ENCODE measurements at places on chromosomes 5 and 9.

DNA sequence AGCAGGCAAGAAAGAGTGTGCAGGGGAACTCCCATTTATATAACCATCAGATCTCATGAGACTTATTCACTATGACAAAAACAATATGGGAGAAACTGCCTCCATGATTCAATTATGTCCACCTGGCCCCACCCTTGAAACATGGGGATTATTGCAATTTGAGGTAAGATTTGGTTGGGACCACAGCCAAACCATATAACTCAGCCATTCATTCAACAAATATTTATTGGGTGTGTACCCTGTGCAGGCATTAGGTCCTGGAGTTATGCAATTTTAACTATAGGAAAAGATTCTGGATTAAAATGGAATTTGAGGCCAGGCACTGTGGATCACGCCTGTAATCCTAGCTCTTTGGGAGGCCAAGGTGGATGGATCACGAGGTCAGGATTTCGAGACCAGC lies 124.2 kb upstream of the GAS1 start:
- peak; percentile 8 for DNase-seq

DNA sequence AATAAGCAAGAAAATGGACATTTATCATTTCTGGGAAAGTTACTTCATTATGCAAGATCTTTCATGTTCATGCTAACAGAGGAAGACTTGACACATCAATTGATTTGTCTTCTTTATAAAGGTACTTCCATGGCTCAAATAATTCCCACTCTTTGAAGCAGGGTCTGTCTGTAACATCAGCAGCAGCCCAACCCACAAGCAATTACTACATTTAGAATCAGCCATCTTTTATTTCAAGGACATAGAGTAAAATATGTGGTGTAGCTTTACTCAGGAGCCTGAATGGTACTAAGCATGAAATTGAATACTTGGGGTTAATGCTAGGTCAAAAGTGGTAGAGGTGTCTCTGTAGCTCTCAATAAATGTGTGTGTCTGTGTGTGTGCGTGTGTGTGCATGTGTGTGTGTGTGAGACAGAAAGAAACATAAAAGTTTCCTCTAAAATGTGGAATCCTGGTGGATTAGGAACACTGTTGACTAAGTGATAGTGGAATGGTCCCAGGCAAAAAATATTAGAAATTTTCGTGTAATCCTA lies 581.1 kb downstream of the CAAP1 start:
- no peak for DNase-seq

DNA sequence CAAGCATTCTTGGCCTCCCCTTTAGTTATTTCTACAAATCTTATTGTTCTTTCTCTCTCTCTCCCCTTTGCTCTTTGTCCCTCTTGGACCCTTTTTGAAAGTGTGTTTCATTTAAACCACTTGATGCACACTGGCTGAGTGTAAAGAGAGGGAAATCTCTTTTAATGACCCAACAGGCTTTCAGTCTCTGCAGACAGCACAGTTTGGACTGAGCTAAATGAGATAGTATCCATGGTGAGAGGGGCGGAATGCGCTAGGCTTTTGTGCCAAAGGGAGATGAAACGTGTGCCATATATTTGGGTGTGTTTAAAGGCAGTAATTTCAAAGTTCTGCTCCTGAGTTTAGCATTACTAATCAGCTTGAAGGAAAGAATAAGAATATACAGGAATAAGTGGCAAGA lies 184.9 kb downstream of the PCSK1 start:
- DNase-seq = no peak

- DNase-seq = peak; percentile 85
Observed at GRCh38 chr5:65823204-65823603, 101.2 kb downstream of the NLN start.

DNA sequence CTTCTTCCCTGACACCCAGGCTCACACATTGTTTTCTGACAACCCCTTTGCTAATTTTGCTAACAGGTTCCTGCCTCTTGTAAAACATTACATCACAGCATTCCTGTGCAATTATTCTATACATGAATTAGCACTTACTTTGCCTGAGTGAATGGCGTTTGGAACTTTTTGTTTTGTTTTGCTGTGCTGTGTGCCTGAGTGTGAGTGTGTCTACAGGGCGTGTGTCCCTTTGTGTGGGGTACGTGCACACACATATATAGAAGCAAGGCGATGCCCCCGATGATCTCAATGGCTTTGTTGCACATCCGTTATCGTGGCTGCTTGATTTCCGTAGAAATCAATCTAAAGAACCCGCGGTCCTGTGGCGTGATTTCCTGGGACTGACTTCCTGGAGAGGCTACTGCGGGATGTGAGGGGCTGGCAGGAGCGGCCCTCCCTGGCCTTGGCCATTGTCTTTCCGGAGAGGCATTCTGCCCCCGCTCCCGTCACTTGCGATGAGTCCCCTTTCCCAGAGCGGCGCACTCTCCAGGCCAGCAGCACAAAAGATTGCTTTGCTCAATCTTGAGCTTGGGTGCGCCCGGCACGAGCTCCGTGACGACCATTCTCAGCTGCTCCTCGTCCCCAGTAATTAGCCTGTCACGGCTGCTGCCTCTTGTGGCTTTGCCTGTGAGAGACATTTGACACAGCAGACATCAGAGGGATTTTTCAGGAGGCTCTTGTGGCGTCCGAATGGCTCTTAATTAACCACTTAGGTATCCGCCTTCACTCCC lies 398.1 kb upstream of the IRX1 start:
- DNase-seq = peak; percentile 29

- no peak for DNase-seq
Observed at GRCh38 chr5:148961261-148962199, 101.3 kb downstream of the SH3TC2 start.

DNA sequence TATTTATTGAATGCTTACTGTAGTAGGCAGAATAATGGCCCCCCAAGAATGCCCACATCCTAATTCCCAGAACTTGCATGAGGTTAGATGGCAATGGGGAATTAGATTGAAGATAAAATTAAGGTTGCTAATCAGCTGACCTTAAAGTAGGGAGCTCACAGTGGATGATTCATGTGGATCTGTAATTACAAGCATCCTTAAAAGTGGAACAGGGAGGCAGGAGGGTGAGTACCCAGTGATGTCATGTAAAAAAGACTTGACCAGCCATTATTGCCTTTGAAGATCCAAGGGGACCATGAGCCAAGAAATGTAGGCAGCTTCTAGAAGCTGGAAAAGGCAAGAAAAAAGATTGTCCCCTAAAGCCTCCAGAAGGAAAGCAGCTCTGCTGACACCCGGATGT lies 71.4 kb downstream of the GABBR2 start:
- peak; percentile 7 for DNase-seq

DNA sequence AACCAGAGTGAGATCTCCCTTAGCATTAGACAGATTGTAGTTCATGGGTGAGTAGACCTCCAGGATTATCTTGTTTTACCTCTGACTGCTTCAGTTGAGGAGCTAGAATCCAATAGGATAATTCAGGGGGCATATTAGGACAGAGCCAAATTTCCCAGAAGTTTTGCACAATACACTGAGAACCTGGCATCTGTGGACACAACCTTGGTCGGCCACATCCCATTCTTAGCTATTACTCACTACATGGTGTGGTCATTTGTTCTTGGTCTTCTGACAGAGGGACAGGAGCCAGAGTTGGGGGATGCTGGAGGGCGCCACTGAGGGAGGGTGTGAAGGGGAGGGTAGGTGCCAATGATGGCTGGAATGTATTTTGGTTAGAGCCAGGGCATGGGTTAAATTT lies 66.6 kb downstream of the NPR3 start:
- DNase-seq = no peak

All from kidney tubule cell (primary cell).